SJSA1 (cell line): ENCODE measurements at places on chromosomes 4 and X.

DNA sequence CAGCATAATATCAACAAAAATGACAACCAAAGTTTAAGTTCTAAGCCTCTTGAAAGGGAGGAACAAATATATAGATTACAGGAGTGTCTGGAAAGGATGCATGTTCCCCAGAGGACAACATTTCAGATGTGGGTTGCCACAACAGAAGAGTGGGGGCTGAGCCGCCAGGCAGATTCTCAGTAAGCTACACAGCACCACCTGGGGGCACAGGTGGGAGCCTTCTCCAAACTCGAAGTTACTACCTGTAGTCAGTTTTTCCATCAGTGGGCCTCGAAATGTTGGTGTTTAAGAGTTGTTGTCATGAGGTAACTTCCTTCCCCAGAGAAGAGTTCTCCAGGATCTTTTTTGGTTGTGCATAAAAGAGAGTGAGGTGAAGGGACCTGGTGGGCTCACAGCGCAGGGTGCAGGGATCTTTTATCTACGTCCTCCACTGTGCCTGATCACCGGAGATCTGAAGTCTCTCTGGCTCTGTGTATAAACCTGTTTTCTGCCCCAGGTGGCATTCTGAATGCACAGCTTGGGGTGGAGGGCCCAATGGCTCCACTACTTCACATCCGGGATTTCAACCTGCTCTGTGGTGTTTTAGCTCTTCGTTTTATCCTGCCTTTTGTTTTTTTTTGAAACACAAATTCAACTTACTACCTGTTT lies 58.4 kb upstream of the STS start:
- no peak for DNase-seq
- no peak overlapping the region for H3K4me3 ChIP-seq
- peaks cover 4% of the 10 kb centered on the region; the same call in 1 of the 2 replicates for H3K4me1 ChIP-seq
- H3K27me3 ChIP-seq, result no peaks in the 10 kb centered on the region
- H3K27ac ChIP-seq, result no peak overlapping the region
- H3K36me3 ChIP-seq, result no peaks in the 10 kb centered on the region

GRCh38 chr4:128560754-128561495 lies 248.6 kb upstream of the JADE1 start:
- peak; percentile 53 for DNase-seq
- peak overlapping the region; percentile 50 for H3K27ac ChIP-seq
- no peaks in the 10 kb centered on the region for H3K27me3 ChIP-seq
- H3K36me3 ChIP-seq, result no peaks in the 10 kb centered on the region

DNA sequence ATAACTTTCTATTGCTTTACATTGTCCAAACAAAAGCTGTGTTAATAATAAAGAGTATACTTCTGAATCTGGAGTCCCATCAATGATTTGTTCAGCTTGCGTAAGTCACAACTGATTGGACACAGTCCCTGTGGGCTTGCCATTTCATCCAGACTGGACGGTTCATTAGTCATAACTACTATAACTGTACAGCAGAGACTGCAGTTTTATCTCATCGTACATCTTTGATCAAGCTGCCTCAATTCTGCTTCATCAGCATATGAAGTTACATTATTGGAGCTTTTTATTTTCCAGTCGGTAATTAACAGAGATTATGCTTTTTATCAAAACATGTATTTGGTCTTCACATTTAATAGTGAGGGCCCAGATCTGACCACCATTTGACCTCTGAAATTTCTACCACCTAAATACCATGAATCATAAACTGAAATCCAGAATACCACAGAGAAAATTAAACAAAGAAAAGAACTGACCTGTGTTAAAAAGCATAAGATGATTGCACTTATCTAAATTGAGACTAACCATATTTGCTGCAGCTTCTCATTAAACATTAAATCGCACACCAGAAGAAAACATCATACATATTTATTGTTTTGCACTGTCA lies 12.5 kb upstream of the MAB21L2 start:
- no peak for DNase-seq
- no peaks in the 10 kb centered on the region for H3K36me3 ChIP-seq
- H3K4me3 ChIP-seq, result no peak overlapping the region
- no peak overlapping the region for H3K27ac ChIP-seq
- no peaks in the 10 kb centered on the region for H3K27me3 ChIP-seq

- H3K4me1 ChIP-seq, result peaks cover 33% of the 10 kb centered on the region
- peak overlapping the region; percentile 31 for H3K27ac ChIP-seq
- H3K27me3 ChIP-seq, result no peaks in the 10 kb centered on the region
Measured at GRCh38 chr4:52959541-52959940, 97.4 kb downstream of the RASL11B start.

GRCh38 chr4:101944649-101945048 lies 154.1 kb downstream of the BANK1 start:
- H3K4me3 ChIP-seq, result no peak overlapping the region
- no peak for DNase-seq
- peaks cover 11% of the 10 kb centered on the region for H3K4me1 ChIP-seq
- no peaks in the 10 kb centered on the region for H3K36me3 ChIP-seq

- no peaks in the 10 kb centered on the region for H3K27me3 ChIP-seq
- no peaks in the 10 kb centered on the region for H3K4me1 ChIP-seq
- no peaks in the 10 kb centered on the region for H3K36me3 ChIP-seq
- no peak overlapping the region for H3K27ac ChIP-seq
- H3K4me3 ChIP-seq, result no peak overlapping the region
Measured at GRCh38 chr4:87932718-87933141, 42.8 kb upstream of the SPP1 start.

GRCh38 chr4:182978152-182978827 lies 61.1 kb upstream of the DCTD start:
- H3K36me3 ChIP-seq, result no peaks in the 10 kb centered on the region; the same call in 1 of the 2 replicates
- H3K27ac ChIP-seq, result peak overlapping the region; percentile 36
- H3K4me1 ChIP-seq, result peaks cover 50% of the 10 kb centered on the region
- no peak overlapping the region for H3K4me3 ChIP-seq

GRCh38 chrX:4249401-4249800 lies 536.0 kb upstream of the PRKX start:
- no peak overlapping the region for H3K27ac ChIP-seq
- H3K4me1 ChIP-seq, result no peaks in the 10 kb centered on the region
- no peaks in the 10 kb centered on the region for H3K36me3 ChIP-seq
- DNase-seq, result no peak
- H3K4me3 ChIP-seq, result no peak overlapping the region

DNA sequence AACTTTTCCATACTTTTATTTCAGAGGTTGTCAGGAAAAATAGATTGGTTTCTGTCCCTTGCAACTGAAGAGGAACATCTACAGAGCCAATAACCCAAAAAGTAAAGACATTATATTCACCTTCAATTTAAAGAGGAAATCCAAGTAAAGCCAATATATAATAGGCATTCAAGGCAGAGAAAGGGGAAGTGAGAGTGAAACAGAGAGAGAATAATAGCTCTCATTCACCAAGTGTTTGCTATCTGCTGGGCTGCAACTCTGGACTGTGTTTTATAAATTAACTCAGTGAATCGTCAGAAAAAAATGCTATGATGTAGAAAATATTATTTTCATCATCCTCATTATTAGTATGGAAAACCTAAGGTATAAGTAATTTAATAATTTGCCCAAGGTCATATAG lies 448.5 kb downstream of the TRAM1L1 start:
- no peak overlapping the region for H3K4me3 ChIP-seq
- H3K27ac ChIP-seq, result no peak overlapping the region
- no peaks in the 10 kb centered on the region for H3K27me3 ChIP-seq
- DNase-seq, result no peak
- no peaks in the 10 kb centered on the region for H3K36me3 ChIP-seq

DNA sequence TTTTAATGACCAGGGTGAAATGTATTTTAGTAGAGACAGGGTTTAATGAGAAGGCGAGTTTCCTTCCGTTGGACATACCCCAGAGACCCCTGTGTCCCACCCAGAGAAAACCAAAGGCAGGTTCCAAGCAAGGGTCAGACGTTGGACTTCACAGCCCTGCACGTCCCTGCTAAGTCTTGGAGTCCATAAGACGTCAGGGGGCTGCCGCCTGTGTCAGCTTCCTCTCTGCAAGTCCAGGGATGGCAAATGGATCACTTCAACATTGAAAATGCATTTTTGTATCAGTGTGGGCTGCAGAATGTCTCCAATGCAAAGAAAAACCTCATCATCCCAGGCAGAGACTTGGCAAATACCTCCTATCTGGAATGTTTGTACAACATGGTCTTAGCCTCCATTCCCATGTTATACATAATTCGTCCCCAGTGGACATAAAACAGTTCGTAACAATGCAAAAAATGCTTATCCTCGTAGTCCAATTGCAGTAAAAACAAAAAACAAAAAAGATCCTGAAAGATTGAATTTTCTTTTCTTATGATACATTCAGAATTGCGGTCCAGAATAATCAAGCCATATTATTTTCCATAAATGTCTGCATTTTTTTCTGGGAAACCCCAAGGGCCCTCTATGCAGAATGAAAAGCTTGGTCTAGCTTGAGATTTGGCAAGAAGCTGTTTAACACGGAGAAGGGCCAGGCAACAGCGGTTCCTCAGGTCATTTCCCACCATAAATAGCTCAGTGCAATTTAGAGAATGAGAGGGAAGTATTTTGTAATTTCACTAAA lies 190.9 kb downstream of the SHOX start:
- no peaks in the 10 kb centered on the region for H3K36me3 ChIP-seq
- H3K4me3 ChIP-seq, result no peak overlapping the region
- no peaks in the 10 kb centered on the region for H3K4me1 ChIP-seq
- no peak for DNase-seq
